ENCODE measurements at places on chromosomes 3 and 15.
A peak's percentile ranks its signal among the peaks of the same experiment; 100 is the strongest.

DNA sequence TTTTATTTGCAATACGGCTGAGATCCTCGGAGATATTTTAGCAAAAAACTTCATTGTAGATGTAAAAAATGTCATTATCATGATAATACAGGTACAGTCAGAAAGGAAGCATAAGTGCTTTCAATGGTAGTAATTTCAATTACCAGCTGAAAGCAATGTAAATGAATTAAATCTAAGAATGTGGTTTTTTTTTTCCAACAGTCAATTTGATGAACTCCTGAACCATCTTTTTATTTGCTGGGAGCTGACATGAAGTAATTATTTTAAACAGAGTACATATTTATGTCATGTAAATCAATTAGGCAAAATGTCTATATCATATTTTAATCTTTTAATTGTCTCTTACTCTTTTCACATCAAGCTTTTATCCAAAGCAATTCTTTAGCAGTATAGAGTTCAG, 70.6 kb downstream of the MORC1 start:
- DNase-seq, result no peak

DNA sequence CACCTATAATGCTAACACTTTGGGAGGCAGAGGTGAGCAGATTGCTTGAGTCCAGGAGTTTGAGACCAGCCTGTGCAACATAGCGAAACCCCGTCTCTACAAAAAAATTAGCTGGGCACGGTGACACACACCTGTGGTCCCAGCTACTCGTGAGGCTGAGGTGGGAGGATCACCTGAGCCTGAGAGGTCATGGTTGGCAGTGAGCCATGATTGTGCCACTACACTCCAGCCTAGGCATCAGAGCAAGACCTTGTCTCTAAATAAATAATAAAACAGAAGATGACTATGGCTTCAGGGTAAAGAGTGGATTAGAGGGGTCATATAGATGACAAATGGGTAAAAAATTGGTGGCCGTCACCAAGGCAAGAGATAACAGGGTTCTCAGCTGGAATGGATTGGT, 3.1 kb downstream of the SLC25A38 start:
- DNase-seq, result no peak

DNA sequence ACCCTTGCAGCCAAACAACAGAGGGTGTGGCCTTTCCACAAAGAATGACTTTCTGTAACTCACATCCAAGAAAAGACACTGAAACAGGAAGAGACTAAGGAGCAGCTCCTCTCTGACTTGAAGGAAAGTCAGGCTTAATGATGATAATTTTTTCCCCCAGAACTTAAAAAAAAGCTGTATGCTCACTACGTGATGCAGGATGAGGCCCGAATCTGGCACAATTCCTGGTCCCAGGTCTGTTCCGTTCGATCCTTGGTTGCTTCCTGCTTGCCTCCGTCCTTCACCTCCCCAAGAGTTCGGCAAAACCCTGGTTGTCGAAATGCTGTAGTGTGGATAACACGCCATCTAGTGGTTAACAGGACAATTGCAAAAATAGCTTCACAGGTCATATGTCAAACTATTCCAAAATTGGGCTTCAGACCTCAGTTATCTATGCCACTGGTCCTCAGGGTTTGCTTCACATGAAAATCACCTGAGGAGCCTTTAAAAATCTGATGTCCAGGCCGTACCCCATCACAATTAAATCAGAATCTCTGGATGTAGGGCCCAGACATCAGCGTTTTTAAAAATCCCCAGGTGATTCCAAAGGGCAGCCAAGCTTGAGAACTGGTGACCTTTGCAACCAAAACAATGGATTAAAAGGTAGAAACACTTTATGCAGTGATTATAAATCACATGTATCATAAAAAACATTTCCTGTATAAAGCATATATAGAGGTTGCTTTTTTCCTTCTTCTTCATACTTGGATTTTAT, 28.1 kb upstream of the SYNM start:
- peak; percentile 82 for DNase-seq

DNA sequence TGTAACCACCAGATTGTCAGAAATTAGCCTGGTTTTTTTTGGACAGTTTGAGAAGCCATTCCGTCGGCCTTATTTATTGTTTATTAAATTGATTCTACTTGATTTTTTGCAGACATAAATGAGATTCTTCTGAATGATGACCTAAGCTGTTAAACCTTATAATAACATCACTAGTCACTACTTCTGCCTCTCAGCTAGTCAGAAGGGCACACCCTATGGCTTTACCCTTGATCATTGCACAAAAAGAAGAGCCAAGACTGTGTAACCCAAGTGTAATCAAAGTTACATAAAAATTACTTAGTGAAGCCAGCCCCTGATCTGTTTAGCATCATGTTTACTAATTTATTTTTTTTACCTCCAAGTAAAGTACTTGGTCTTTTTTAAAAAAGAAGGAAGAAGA, 64.3 kb downstream of the CHL1 start:
- DNase-seq, result no peak

DNA sequence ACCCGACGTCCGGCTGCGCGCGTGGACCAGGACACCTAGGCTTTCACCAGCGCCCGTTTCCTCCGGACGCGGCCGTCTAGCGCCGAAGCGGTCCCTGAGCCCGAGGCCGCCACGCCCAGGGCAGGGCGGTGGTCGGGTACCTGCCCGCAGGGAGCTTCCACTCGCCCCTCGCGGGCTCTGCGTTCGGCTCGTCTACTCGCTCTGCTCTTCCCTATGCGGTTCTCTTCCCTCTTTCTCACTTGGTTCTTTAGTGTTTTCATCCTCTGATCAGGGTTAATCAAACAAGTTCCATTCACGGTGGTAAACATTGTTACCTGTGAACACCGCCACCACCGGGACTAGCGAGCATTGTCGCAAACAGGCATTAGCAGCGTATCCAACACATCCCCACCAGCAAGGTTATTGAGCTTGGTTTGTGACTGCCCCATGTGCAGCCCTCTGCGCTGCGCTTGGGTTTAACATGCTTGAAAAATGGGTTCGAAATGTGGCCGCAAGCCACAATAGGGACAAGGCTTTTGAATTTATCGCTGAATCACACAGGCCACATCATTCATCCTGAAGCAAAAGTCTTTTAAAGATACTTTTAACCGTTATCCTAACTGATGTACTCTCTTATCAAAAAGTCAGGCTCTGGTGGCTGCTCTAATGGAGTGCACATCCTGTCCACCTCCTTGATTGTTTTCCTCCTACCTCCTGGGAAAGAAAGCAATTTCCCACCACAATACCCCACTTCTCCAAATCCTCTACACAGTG, 843 bp upstream of the CD47 start:
- no peak for DNase-seq

DNA sequence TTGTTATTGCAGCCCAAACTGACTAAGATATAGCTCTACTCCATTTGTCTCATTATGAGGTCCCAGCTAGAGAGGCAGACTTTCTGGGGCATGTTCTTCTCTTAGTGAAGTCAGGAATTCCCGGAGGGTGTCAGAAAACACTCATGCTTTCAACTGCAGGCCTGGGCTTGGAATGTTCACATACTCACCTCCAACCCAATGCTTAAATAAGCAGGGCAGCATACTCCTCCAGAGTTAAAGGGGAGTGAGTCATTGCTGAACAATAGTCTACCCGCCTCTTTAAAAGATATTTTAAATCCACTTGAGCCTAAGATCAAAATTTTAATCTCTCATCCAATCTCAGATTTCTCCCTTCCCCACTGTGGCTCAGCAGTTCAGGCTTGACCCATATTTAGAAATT, 167.8 kb upstream of the DPH6 start:
- no peak for DNase-seq

DNA sequence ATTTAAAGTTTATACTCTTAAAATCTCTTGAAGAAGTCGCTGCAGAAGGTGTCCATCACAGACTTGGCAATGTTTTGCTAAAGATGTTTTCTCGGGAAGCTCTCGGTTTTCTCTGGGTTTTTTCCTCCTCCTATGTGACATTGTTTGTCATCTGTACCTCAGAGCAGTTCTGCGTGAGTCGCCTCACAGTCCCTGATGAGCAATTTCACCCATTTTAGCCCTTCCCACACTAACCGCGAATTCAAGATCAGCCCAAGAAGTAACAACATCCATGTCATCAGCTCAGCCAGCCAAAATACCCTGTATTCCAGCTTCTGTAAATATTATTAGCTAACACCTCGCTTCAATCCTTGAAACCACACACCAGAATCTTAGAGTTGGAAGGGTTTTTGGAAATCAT, 224.3 kb upstream of the SETMAR start:
- DNase-seq, result no peak
